ENCODE measurements at places on chromosomes 1 and 21.

DNA sequence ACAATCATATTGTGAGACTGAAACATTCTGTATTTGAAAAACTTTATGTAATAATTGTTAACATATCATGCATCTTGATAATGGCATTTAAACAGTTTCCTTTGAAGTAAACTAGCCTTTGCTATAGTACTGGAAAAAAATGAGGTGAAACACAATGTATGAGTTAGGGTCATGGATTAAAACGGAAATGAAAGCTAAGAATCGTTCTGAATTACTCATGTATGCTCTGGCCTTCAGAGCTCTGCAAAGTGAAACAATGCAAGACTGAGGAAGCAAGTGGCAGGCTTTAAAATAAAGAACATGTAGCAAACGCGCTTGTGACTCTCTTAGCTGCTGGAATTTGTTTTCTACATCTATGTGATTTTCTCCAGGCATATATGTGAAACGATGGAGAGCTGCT lies 317.1 kb downstream of the DPYD start:
- H3K27me3 ChIP-seq = no peaks in the 10 kb centered on the region
- H3K27ac ChIP-seq = no peak overlapping the region
- H3K36me3 ChIP-seq = no peaks in the 10 kb centered on the region
- no peak overlapping the region for H3K4me3 ChIP-seq
- no peak for DNase-seq
- H3K4me1 ChIP-seq = no peaks in the 10 kb centered on the region

DNA sequence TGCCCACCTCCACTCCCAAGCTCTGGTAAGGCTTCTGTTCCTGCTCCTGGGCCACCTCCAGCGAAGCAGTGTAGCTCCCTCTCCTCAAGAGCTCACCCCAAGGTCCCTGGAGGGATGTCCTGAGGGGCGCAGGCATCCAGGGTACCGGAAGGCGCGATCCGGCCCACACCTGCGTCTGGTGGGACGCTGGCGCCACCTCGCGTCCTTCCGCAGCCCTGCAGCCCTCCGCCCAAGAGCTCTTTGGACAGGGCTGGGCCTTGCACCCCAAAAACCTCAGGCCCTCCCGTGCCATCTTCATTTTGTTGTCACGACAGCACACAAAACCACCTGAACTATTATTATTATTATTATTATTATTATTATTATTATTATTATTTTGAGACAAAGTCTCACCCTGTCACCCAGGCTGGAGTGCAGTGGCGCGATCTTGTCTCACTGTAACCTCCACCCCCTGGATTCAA lies 49.2 kb upstream of the PAX7 start:
- H3K27ac ChIP-seq = no peak overlapping the region
- peak; percentile 79 for DNase-seq
- H3K4me3 ChIP-seq = no peak overlapping the region
- no peaks in the 10 kb centered on the region for H3K4me1 ChIP-seq
- no peaks in the 10 kb centered on the region for H3K36me3 ChIP-seq

- peaks cover 44% of the 10 kb centered on the region for H3K36me3 ChIP-seq
- no peak for DNase-seq
- H3K27ac ChIP-seq = peak overlapping the region; percentile 12
- peaks cover 3% of the 10 kb centered on the region for H3K27me3 ChIP-seq
- peaks cover 3% of the 10 kb centered on the region for H3K4me1 ChIP-seq
Observed at GRCh38 chr1:17040135-17040534, 13.7 kb downstream of the SDHB start.

DNA sequence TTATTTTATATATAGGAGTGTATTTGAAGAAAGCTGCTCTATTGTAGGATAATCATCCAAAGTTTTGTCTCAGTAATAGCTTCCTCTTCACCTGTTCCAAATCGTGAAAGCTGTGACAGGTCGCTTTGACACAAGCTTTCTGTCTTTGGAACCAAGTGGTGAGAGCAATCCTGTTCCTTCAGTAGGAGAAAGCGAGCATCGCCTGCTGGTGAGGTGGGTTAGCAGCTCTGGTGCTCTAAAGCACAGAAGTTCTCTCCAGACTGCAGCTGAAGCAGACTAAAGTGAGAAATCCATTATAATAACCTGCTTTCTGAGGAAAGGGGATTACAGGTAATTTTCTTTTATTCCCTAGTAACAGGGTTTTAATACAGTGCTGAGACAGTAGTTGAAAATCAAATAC lies 803.8 kb downstream of the ADGRL2 start:
- no peak overlapping the region for H3K27ac ChIP-seq
- peaks cover 4% of the 10 kb centered on the region for H3K4me1 ChIP-seq
- H3K27me3 ChIP-seq = no peaks in the 10 kb centered on the region

DNA sequence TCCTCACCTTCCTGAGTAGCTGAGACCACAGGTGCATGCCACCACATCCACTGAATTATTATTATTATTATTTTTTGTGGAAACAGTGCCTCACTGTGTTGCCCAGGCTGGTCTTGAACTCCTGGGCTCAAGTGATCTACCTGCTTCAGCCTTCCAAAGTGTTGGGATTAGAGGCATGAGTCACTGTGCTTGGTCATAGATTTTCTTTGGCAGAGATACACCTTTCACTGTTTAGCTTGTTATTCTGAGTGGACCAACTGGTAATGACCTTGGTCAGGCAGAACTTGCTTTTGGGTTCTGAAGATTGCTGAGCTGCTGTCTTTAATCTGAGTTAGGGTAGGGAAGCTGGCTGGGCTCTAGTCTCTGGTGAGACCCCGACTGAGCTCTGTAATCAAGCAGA lies 66.8 kb downstream of the DNAH14 start:
- H3K27ac ChIP-seq = no peak overlapping the region
- H3K27me3 ChIP-seq = peaks cover 10% of the 10 kb centered on the region
- H3K36me3 ChIP-seq = peaks cover 93% of the 10 kb centered on the region
- no peak overlapping the region for H3K4me3 ChIP-seq

- no peak overlapping the region for H3K27ac ChIP-seq
- no peaks in the 10 kb centered on the region for H3K36me3 ChIP-seq
- H3K4me3 ChIP-seq = no peak overlapping the region
- no peak for DNase-seq
Observed at GRCh38 chr1:226125831-226126230, 60.7 kb downstream of the ACBD3 start.

Measured in nephron progenitor cell (in vitro differentiated cells).